ENCODE measurements at places on chromosomes 2 and 18.

DNA sequence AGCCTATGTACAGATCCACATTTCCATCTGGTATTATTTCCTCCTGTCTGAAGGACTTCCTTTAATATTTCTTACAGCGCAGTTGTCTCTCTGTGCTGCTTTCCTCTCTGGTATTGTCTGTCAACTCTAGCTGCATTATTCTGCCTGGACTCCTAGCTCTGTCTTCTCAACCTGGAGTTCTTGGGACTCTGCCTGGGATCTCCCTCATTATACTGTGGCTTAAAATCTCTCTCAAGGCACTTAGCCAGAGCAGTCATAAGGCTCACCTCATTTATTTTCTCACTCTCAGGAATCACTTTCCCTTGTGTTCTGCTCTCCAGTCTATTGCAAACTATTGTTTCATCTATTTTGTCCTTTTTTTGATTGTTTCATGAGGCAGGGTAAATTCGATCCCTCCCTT lies 850.4 kb downstream of the ERBB4 start:
- no peak for DNase-seq

GRCh38 chr18:35933982-35934381 lies 38.5 kb upstream of the RMP24 start:
- DNase-seq, result no peak

GRCh38 chr18:35252466-35252865 lies 11.6 kb downstream of the ZNF397 start:
- DNase-seq, result no peak

GRCh38 chr2:6073191-6074088 lies 381.3 kb downstream of the SOX11 start:
- peak; percentile 57 for DNase-seq

DNA sequence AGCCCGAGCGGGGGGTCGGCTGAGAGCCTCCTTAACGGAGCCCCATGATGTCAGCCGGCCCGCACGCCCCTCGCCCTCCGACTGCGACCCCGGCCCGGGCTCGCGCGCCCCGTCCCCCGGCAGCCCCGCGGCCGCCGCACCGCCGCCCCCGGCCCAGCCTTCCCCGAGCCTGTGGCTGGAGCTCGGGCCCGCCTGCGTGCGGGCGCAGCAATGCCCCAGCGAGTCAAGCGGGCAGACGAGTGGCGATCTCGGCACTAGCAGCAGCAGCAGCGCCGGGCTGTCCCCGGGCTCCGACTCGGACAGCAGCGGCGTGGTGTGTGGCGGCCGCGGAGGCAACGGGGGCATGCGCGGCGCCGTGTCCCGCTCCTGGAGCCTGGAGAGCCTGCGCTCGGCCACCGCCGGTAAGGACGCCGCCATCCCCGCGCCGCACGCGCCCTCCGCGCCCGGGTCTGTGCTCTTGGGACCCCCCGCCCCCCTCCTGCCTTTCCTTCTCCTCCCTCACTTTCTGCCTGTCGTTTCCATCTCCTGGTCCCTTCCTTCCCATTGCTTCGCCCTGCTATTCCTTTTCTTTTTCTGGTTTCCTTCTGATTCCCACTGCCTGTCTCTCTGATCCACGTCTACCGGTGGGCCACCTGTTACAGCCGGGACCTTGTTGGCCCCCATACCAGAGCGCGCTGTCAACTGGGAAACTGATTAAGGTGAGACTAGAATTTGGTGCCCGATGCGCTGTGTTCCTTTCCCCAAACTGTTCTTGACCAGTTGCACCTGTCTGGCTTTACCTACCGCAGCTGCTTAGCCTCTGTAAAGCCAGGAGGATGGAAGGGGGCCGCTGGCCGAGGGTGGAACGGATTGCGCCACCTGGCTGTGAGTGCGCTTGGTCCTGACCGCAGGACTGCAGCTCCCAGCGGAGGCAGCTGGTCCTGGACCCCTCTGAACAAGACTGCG lies 127.4 kb downstream of the ARHGEF4 start:
- no peak for DNase-seq
